ENCODE measurements at places on chromosomes 12 and 14.

GRCh38 chr12:1171657-1172408, 180.8 kb downstream of the ERC1 start:
- DNase-seq, result no peak

DNA sequence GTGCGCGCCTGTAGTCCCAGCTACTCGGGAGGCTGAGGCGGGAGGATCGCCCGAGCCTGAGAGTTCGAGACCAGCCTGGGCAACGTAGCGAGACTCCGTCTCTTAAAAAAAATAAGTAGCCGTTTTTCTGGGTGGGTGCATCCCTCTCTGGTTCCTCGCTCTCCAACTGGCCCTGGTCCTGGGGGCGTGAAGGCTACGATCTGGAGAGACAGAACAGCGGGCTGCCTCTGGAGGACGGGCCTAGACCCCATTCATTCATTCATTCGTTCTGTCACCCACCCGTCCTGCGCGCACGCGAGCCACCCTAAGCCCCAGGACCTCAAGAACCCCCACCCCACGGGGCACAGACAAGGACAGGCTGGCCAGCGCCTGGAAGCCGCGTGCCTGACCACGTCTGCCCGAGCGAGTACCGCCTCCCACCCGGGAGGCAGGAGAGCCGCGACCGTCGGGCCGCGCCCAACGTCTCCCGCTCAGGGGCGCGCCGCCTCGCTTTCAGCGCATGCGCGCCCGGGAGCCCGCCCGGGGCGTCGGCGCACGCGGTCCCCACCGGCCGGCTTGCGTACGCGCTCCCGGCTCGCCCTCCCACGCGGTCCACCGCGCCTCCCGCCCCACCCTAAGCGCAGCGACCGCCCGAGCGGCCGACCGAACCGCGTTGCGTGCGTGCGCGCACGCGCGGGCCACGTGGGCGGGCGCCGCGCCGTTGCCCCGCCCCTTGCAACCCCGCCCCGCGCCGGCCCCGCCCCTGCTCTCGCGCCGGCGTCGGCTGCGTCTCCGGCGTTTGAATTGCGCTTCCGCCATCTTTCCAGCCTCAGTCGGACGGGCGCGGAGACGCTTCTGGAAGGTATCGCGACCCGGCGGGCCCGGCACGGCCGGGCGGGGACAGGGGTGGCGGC, at the start of gene RAN:
RAN (plus strand) TSS at position 781 of the 893 bp plus-strand sequence. CDS start 528 bp downstream, outside the sequence.
- peak; percentile 95 for DNase-seq

GRCh38 chr14:72201645-72202044, 269.4 kb downstream of the RGS6 start:
- DNase-seq, result no peak

DNA sequence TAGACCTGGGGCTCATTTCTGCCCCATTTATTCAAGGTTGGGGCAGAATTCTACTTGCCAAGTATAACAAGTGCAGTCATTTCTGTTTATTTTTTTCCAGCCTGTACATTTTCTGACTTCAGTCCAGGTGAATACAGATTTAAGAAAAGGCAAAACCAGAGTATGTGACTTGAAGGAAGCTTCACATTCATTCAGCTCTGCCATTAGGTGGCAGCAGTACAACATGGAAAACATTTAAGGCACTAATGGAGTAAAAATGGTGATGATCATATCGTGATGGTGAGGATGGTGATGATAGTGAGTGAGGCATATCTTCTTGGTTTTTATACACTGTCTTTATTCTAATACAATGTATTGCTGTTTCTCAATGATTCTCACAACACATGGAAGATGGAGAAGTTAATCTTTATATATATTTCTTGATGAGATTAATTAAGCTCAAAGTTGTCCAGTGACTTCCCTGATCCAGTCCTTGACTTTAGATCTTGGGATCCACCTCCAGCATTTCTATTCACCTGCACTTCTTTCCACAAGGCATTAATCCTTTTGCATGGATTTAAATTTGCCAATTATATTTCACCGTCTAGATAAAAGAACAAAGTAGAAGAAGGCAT, 176.7 kb upstream of the SEL1L start:
- DNase-seq, result peak; percentile 10

DNA sequence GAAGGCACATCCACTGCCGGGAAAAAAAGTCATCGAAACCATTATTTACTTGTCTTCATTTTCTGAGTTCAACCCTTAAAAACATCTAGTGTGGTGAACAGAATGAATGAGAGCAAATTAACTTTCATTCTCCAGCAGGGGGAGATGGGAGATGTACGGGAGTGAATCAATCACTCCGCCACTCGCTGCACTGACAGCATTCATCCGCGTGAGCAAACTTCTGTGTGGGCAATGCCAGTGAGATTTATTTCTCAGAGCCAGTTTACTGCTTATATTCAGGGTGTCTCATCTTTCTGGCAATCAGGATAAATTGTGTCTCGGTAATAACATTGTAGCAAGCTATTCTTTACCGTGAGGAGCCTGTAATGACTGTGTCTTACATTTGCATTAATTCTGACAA, 463.6 kb upstream of the MIS18BP1 start:
- peak; percentile 1 for DNase-seq

- no peak for DNase-seq
These were observed 749.5 kb downstream of the VRK1 start for GRCh38 chr14:97546491-97547230.

GRCh38 chr14:60768602-60769001, 34.0 kb downstream of the MNAT1 start:
- no peak for DNase-seq

DNA sequence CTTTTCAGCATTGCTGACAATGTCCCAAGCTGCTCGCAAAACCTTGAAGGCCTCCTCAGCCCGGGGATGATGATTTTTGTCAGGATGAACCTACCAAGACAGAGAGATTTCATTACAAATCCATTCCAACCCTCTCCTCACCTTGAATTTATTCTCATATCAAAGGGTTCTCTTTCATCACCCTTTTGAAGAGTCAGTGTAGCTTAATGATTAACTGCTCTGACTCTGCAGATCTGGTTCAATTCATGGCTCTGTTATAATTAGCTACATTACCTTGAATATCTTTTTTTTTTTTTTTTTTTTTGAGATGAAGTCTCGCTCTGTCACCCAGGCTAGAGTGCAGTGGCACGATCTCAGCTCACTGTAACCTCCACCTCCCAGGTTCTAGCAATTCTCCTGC, 5.6 kb downstream of the ORMDL2 start:
- DNase-seq, result no peak

GRCh38 chr12:110555577-110556406, 27.3 kb downstream of the PPTC7 start:
- peak; percentile 79 for DNase-seq

DNA sequence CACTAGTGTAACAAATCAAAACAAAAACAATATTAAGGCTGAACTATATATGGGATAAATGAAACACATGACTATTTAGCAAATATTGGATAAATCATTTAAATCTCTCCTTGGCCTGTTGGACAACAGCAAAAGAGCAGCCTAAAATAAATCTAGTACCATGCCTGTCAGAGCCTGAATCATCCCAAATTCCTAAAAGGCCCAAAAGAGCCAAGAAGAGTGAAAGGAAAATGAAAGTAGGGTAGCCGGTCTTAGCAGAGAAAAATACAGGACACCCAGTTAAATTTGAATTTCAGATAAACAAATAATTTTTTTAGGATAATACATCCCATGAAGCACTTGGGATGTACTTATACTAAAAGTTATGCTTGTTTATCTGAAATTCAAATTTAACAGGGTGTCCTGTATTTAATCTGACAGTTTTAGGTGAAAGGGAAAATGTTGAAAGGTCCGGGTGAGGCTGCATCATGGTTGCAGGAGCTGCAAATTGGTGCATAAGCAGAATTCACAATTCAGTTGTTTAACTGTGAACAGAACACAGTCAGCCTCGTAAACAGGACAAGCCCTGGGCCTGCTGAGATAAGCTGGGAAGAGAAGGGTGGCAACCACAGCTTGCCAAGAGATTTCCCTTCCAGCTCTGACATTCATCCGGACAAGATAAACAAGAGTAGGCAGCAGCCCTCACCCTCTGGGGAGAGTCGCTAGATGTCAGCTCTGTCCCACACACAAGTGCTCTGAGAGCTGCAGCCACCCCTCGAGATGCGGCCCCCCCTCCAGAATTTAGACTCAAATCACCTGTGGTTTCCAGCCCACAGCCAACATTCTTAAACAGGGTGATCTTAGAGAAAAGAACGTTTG, 30.3 kb downstream of the DMAC2L start:
- DNase-seq, result peak; percentile 91

GRCh38 chr12:15143467-15143866, 77.8 kb downstream of the RERG start:
- no peak for DNase-seq

DNA sequence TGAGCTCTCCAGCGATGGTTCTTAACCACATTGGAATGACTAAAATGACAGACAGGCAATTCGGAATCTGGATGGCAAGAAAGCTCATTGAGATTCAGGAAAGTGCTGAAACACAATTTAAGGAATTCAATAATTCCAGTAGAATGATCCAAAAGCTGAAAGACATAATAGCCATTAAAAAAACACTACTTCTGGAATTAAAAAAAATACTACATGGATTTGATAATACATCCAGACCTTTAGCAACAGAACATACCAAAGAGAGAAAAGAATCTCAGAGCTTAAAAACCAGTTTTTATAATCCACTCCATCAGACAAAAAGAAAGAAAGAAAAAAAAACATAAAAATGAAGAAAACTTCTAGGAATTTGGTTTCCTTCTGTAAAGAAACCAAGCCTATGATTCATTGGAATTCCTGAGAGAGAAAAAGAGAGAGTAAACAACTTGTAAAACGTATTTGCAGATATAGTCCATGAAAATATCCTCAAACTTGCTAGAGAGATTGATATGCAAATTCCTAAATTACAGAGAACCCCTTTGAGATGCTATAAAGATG, 52.8 kb downstream of the SLCO1B1 start:
- DNase-seq, result no peak

DNA sequence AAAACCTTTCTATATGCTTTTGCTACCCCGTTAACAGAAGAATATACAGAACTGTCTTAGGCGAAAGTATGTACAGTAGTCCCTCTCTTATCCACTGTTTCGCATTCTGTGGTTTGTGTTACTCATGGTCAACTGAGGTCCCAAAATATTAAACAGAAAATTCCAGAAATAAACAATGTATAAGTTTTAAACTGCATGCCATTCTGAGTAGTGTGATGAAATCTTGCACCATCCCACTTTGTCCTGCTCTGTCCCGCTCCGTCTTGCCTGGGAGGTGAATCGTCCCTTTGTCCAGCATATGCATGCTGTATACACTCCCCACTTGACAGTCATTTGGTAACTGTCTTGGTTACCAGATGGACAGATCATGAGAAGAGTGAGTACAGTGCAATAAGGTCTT, 70.1 kb upstream of the STRN3 start:
- peak; percentile 60 for DNase-seq

DNA sequence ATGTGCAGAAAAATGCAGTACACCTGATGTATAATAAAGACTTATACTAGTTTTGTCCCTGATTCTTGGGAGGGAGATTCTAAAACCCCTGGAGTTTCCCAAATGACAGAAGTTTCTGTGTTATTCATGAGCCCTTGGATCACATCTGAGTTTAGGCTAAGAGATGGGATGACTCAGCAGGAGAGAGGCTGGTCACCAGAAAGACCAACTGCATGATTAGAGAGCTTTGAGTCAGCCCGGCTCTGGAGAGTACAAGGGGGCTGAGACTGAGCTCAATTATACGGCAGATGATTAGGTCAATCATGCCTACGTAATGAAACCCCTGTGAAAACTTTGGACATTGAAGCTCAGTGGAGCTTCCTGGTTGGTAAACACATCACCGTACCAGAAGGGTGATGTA, 174.2 kb downstream of the SSPN start:
- peak; percentile 80 for DNase-seq

DNA sequence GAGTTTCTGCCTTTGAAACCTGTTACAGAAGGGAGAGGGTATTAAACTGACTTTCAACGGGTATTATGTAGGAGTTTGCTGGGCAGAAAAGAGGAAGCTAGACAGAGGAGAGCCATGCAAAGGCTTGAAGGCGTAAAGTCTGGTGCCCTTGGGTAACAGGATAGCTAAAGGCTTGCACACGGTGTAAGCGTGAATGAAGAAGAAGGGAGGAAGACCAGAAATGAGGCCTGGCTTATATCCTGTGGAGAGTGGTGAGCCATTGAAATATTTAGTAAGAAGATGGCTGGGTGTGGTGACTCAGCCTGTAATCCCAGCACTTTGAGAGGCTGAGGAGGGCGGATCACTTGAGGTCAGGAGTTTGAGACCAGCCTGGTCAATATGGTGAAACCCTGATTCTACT, 22.6 kb downstream of the SUDS3 start:
- DNase-seq, result no peak

GRCh38 chr12:6443361-6443983, 1.3 kb upstream of the CD27 start:
- DNase-seq, result no peak

- DNase-seq, result no peak
These were observed 113.1 kb downstream of the NCOR2 start for GRCh38 chr12:124454352-124454725.

DNA sequence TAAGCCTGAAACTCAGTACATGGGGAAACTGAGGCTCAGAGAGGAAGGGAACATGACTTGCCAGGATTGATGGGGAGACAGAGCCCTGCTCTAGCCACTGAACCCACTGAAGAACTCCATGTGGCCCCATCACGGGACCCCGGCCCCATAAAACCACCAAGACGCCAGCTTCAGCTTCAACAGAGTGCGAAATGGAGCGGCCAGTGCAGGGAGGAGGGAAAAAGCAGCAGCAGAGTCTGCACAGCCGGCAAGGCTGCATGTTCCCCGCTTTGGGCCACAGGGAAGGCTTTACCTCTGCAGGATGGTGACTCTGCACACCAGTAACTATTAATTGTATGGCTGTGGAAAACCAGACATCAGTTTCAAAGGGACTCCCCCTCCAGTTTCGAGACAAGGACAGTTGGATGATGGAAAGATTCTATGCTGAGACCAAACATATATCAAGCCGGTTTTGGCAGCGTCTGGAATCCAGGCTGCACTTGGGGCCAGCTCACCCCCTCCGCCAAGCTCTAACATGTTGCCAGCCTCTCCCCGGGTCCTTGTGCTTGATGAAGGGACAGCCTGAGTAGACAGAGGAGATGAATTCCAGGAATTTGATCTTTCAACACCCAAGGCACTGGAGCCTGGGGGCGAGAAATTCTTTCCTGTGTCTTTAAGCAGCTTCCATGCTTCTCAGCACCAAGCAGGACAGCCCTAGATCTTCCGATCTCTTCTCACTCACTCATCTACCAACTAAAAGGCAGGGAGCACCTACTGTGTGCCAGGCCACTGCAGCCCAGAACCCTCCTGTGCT, 55.7 kb upstream of the BCL11B start:
- peak; percentile 21 for DNase-seq

GRCh38 chr14:49479432-49479831, 106.7 kb downstream of the RPS29 start:
- no peak for DNase-seq

DNA sequence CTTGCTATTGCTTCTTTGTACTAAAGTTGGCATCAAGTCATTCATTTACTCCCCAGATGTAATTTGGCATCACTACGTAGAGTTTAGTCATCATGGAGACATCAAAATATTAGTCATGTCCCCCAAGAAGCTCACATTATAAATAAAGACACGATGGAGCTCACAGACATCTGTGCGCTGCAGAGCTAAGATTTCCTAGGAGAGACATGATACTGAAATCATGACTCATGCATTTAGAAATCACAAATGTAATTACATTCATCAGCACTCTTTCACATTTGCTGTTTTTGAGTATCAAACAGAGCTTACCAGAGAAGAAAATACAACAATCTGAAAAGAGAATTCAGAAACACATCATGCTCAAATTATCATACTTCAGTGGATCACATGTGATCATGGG, 169.8 kb downstream of the LRIG3 start:
- DNase-seq, result peak; percentile 97

Measured in fibroblast of skin of right quadriceps (primary cell).